ENCODE measurements at places on chromosomes 2 and 18. TPM values are rescaled to one million over a fixed set of nuclear protein-coding genes. Genes with fewer than 3 reads are reported as not detected.

Gene SIX2
- polyA plus RNA-seq: not detected

Gene KCNE4
- polyA plus RNA-seq: 0.19 TPM

Gene RNF125
- polyA plus RNA-seq: 1.6 TPM

Gene NAT8
- 67.5 TPM for polyA plus RNA-seq

Gene ATP6V1C2
- 0.53 TPM for polyA plus RNA-seq

Gene AQP12A
- not detected for polyA plus RNA-seq

DNA sequence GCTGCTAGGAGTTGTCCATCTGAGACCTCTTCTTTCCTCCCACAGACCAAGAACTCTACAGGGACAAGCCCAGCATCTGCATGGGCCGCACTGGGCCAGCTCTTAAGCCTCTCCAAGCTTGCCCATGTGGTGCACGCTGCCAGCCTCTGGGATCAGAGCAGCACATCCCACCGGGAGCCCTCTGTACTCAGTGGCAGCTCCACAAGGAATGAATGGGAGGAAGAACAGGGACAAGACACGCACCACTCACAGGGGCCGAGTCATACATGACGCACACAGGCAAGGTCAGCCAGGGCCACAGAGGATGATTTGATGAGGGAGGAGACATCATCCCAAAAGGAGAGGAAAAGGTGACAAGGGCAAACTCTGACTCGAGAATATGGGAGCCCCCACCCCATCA, 268.3 kb downstream of the KLHL29 start:
- H3K27me3 ChIP-seq: no peaks in the 10 kb centered on the region
- no peaks in the 10 kb centered on the region for H3K36me3 ChIP-seq
- no peak overlapping the region for H3K27ac ChIP-seq
- no peak overlapping the region for H3K4me3 ChIP-seq

GRCh38 chr2:171271971-171272436, 111.3 kb upstream of the TLK1 start:
- DNase-seq: no peak
- H3K4me3 ChIP-seq: no peak overlapping the region
- no peak overlapping the region for H3K27ac ChIP-seq
- H3K4me1 ChIP-seq: no peaks in the 10 kb centered on the region
- no peaks in the 10 kb centered on the region for H3K27me3 ChIP-seq

DNA sequence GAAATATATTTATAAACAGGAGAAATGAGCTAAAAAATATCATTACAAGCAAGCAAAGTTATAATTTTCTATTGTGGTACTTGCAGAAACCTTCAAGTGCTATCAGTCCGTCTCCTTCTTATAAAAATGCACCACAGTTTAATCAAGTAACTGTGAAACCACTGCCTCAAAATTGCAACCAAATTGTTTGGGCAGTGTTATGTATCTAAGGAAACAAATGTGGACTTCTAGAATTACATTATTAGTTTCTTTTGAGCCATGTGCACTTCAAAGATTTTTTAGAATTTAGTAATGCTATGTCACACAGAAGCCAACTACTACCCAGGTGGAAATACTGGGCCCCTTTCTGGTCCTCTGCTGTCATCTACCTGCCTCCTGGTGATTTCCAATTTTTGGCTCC, 495.6 kb downstream of the NYAP2 start:
- peaks cover 2% of the 10 kb centered on the region for H3K4me1 ChIP-seq
- no peaks in the 10 kb centered on the region for H3K36me3 ChIP-seq
- no peak for DNase-seq
- H3K4me3 ChIP-seq: no peak overlapping the region

DNA sequence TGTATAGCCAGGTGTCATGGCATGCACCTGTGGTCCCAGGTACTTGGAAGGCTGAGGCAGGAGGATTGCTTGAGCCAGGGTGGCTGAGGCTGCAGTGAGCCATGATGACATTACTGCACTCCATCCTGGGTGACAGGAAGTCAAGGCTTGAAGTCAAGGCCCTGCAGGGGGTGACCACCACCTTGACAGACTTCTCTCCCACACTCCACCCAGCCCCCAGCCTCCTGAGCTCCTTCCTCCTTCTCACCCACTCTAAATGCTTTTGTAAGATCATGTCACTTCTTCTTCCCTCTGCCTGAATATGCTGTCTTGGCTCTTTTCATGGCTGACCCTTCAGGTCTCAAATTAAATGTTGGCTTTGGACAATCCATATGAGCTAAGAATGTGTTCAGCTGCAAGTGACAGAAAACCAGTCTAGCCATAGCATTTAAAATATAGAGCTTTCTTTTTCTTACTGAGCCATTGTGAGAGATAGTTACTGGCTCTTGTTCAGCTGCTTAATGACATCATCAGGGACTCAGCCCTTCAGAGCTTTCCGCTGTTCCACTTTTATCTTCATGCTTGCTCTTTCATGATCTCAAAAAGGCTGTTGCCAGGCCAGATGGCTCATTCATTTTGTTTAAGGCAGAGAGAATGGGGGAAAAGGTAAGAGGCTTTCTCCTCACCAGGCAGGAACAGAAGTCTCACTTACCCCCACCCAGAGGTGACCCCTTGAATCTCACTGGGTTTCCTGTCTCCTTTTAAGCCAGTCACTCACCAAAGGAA, 36.7 kb upstream of the TTC39C start:
- no peak overlapping the region for H3K27ac ChIP-seq
- no peak for DNase-seq
- H3K36me3 ChIP-seq: no peaks in the 10 kb centered on the region

- no peaks in the 10 kb centered on the region for H3K27me3 ChIP-seq
- H3K4me1 ChIP-seq: no peaks in the 10 kb centered on the region
- H3K4me3 ChIP-seq: no peak overlapping the region
These were observed 85.4 kb downstream of the FMNL2 start for GRCh38 chr2:152420363-152420762.

GRCh38 chr2:120052597-120052996, 39.7 kb downstream of the EPB41L5 start:
- H3K4me1 ChIP-seq: no peaks in the 10 kb centered on the region
- H3K36me3 ChIP-seq: no peaks in the 10 kb centered on the region
- H3K27me3 ChIP-seq: no peaks in the 10 kb centered on the region
- no peak overlapping the region for H3K27ac ChIP-seq
- DNase-seq: no peak
- H3K4me3 ChIP-seq: no peak overlapping the region

DNA sequence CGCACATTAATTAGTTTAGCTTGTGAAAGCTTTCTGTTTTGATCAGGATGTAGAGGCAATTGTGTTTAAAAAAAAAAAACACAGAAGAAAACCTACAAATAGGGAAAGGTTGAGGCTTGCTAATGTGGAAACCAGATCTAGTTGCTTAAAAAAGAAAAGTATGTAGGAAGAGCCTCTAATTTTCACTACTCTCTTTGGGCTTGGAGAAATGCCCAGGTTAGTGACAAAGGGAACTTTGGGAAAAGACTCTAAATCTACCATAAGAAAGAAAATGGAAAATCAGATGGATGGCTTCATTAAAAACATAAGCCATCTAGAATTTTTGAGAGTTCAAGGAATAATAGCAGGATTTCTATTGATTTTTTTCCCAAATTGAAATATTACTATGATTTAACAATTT, 47.3 kb upstream of the SLC38A11 start:
- no peaks in the 10 kb centered on the region for H3K36me3 ChIP-seq
- no peak overlapping the region for H3K27ac ChIP-seq
- DNase-seq: no peak
- no peaks in the 10 kb centered on the region for H3K27me3 ChIP-seq
- H3K4me3 ChIP-seq: no peak overlapping the region
- no peaks in the 10 kb centered on the region for H3K4me1 ChIP-seq

DNA sequence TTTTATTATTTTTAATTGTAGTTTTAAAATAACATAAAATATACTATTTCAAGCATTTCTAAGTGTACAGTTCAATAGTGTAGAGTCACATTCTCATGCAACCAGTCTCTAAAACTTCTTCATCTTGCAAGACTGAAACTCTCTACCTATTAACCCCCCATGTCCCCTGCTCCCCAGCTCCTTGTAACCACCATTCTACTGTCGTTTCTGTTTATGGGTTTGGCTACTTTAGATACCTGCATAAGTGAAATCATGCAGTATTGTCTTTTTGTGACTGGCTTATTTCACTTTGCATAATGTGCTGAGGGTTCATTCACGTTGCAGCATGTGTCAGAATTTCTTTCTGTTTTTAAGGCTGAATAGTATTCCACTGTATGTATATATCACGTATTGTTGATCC, 139.4 kb downstream of the SMAD7 start:
- no peak overlapping the region for H3K4me3 ChIP-seq
- H3K36me3 ChIP-seq: no peaks in the 10 kb centered on the region
- no peaks in the 10 kb centered on the region for H3K27me3 ChIP-seq
- no peak overlapping the region for H3K27ac ChIP-seq
- H3K4me1 ChIP-seq: no peaks in the 10 kb centered on the region

- no peaks in the 10 kb centered on the region for H3K36me3 ChIP-seq
- H3K4me3 ChIP-seq: peak overlapping the region; percentile 12
- H3K4me1 ChIP-seq: no peaks in the 10 kb centered on the region
- no peaks in the 10 kb centered on the region for H3K27me3 ChIP-seq
These were observed 31.5 kb downstream of the ACVR1C start for GRCh38 chr2:157596992-157597681.

- no peak overlapping the region for H3K4me3 ChIP-seq
- H3K27ac ChIP-seq: no peak overlapping the region
- H3K27me3 ChIP-seq: no peaks in the 10 kb centered on the region
- DNase-seq: no peak
- H3K36me3 ChIP-seq: no peaks in the 10 kb centered on the region
These were observed 112.2 kb upstream of the SESTD1 start for GRCh38 chr2:179376881-179377280.

DNA sequence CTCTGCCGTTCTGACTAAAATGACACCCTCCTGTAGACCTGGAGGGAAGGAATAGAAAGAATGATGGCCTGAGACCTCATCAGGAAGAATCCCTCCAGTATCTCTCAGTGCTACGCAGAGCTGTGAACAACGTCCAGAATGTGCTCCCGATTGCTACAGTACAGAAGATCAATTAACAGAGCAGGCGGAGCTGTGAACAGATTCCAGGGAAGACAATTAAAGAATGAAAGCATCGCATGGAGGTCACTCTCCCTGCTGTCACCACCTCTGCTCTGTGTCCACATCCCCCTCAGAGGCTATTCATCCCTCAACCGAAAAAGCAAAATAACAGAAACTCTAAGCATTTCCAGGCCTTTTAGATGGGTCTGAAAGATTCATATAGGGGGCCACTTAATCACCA, 481.0 kb downstream of the EIPR1 start:
- H3K4me1 ChIP-seq: no peaks in the 10 kb centered on the region
- H3K4me3 ChIP-seq: no peak overlapping the region
- H3K27ac ChIP-seq: no peak overlapping the region
- no peaks in the 10 kb centered on the region for H3K27me3 ChIP-seq
- peak; percentile 6 for DNase-seq
- H3K36me3 ChIP-seq: no peaks in the 10 kb centered on the region

DNA sequence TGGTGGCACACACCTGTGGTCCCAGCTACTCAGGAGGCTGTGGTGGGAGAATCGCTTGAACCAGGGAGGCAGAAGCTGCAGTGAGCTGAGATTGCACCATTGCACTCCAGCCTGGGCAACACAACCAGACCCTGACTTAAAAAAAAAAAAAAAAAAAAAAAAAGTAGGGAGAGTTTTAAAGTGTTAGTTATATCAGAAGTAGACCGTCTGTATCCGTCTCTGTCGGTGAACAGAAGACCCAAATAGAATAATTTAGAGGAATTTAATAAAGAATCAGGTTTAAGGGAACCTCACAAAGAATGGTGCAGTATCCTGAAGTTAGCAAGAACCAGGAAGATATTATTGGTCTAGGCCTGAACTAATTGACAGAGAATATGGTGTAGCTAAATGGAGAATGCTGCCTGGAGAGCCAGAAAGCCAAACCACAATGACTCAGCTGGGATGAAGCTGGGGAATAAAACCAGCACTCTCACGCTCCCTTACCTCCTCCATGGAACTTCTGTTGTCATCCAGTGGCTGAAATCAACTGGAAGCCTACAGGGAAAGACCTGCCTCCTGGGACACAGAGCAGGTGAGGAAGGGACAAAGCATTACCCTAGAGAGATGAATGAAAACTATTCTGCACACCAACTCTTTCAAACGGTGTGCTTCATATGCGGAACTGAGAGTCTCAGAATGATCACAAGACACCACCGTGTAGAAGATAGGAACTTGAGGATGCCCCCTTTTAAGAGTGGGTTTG, 39.1 kb upstream of the PLEKHM3 start:
- H3K27ac ChIP-seq: no peak overlapping the region
- no peak overlapping the region for H3K4me3 ChIP-seq
- DNase-seq: no peak
- H3K4me1 ChIP-seq: no peaks in the 10 kb centered on the region

DNA sequence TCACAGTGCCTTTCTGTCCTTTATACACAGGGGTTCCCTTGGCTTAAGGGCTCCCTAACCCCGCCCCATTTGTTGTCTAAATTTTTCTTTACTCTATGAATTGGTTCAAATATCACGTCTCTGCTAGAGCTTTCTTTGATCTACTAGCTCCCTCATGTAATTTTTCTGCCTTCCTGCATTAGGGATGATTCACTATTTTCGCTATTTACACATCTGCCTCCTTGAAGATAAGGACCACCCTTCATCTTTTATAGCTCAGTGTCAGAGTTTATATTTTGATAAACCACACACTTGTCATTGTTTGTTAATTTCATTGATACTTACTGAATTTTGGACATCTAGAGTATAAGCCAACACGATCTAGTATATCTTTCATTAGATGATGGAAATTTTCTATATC, 169.2 kb downstream of the LPIN1 start:
- DNase-seq: no peak
- H3K4me1 ChIP-seq: no peaks in the 10 kb centered on the region
- no peak overlapping the region for H3K4me3 ChIP-seq
- no peak overlapping the region for H3K27ac ChIP-seq
- no peaks in the 10 kb centered on the region for H3K36me3 ChIP-seq

DNA sequence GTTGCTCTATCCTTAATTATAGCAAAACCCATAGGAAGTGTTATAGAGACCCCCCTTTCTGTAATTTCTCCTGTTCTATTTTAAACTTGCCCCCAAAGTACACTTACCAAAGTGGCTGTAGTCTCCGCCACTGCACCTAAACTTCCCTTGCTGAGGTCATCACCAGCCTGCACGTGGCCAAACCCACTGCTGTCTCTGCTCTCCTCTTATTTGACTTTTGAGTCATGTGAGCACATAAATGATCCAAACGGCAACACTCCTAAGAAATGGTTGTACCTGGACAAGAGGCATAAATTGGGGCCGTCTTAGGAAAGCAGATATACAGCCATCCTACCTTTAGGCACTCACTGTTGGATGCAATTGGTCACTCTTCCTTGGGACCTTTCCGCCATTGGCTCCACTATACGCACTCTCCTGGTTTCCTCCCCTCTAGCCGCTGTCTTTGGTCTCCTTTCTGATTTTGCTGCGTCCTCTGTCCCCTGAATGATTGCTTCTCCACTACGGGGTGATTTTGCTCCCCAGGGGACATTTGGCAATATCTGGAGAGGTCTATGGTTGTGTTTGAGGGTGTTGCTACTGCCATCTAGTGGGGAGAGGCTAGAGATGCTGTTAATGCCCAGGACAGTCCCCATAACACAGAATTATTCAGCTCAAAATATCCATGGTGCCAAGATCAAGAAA, 19.2 kb upstream of the IL36G start:
- H3K27me3 ChIP-seq: no peaks in the 10 kb centered on the region
- DNase-seq: no peak
- H3K4me3 ChIP-seq: no peak overlapping the region

- no peak for DNase-seq
- no peak overlapping the region for H3K27ac ChIP-seq
- H3K4me1 ChIP-seq: no peaks in the 10 kb centered on the region
- H3K36me3 ChIP-seq: no peaks in the 10 kb centered on the region
- H3K27me3 ChIP-seq: no peaks in the 10 kb centered on the region
- H3K4me3 ChIP-seq: no peak overlapping the region
These were observed 466.0 kb downstream of the NYAP2 start for GRCh38 chr2:225865468-225865867.

GRCh38 chr2:224357098-224357901, 44.6 kb downstream of the FAM124B start:
- peak; percentile 58 for DNase-seq
- H3K27me3 ChIP-seq: no peaks in the 10 kb centered on the region
- H3K36me3 ChIP-seq: no peaks in the 10 kb centered on the region
- H3K4me3 ChIP-seq: peak overlapping the region; percentile 67
- H3K4me1 ChIP-seq: no peaks in the 10 kb centered on the region
